Activated T-cell treated with anti-CD3 and anti-CD28 coated beads, Interleukin-2, amount 50 U/mL, for 72 hours (primary cell): ENCODE measurements at places on chromosomes 16 and 17.

DNA sequence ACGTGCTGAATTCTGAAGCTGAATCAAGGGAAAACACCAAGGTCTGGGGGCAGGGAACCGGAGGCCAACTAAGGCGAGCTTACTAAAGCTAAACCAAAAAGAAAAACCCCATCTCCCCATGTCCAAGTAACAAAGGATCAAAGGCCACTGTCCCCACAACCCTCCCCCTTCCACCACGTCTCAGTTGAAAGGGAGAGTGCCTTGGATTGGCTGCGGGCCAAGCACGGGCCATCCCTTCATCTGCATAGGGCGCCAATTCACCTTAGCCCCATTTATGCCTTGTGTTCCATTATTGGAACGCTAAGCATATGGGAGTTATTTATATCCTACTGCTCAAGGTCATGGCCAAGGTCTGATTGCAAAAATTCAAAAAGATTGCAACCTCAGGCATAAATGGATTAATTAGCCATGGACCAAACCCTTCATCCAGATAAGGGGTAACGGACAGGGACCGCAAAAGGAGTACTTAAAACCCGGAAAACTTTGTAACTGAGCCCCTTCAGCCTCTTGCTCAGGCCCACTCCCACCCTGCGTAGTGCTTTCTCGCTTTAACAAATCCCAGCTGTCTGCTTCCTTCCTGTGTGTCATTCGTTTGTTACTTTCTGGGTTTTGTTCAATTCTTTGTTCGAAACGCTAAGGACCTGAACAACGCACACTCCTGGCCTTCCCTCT, 740 bp upstream of the ATP6V0D1 start:
- DNase-seq: peak; percentile 59

GRCh38 chr16:75111961-75112733, 4.4 kb downstream of the LDHD start:
- DNase-seq: no peak

DNA sequence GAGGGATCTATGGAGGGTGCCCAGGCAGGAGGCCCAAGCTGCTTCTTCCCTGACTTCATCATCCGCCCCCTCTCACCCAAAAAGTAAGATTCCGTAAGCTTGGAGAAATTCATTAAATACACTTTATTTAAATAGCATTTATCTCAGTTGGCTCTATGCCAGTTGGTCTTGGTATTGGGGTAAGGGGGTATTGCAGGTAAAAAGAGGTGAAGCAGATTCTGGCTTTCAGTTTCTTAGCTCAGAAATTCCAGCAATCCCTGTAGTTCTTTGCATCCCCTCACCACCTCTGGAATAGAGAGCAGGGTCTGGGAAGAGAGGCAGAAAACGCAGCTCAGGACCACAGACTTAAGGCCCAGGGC, 750 bp upstream of the ALDOC start:
- no peak for DNase-seq

DNA sequence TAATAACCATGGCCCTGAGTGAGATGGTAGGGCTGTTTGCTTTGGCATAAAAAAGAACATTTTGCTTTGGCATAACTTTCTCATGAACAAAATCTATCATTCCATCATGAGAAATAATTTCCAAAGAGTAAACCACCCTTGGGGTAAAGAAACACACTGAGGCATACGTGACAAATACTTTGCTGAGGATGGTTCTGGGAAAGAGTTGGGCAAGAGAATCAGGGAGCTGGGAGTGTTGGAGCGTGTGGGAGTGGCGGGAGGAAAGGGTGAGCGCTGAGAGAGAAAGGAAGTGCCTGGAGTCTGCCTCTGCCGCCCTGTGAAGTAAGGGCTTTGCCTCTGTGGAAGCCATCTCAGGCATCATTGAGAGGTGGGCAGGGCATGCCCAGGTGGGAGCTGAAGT, 60.2 kb upstream of the ARHGAP44 start:
- DNase-seq: no peak
